ENCODE measurements at places on chromosomes 5 and 9.

- no peak for DNase-seq
Observed at GRCh38 chr5:8845296-8845695, 700.6 kb downstream of the SEMA5A start.

GRCh38 chr9:4781408-4781807 is 11.3 kb upstream of the RCL1 start:
- DNase-seq: no peak

GRCh38 chr5:151757233-151758140 is 944 bp downstream of the ATOX1 start:
- no peak for DNase-seq

DNA sequence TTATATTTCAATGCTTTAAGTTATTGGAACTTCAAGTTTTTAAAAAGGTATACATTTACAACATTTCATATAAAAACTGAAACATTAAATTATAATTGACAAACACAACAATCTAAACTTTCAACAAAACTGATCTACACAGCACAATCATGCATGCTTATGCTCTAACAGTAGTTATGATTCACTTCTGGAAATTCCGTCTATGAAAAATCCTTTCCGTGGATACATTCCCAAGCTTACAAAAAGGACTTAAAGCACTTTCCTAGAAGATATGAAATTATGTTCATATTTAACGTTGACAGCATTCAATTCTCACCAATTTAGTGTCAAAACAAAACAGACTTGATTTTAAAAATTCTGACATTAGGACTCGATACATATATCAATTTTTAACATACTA is 3.7 kb downstream of the HNRNPH1 start:
- DNase-seq: no peak

DNA sequence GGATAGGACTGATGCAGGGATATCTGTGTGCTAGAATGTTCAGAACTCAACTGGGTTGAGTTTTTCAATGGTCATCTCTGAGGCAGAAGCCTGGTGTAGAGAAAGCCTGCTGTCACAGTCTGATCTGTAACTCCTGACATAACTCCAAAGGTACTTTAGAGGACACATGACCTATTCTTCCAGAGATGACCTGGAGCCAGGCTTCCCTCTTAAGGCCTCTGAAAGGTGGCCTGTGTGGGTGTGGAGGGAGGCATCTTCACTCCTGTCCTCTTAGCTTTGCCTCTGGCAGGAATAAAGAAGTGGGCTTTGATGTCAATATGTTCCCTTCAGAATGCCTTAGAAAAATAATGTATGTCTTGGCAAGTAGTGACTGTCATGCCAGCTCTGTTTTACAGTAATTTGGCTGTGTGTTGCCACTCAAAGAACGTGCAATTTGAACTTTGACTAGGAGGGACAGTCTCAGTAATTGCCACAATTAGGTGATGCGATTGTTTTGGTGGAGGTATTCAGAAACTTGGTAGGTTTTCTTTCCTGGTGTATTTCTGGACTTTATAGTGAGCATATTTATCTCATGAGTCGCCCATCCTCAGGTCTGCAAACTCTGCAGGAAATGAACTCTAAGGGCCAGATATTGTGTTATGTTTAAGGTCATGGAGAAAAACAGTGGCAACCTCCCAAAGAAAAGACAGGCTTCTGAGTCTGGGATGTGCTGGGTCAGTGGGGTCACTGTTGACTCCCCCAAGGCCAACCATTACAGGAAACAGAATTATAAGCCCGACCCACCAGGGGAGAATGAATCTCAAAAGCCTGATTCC is 3.2 kb upstream of the C5orf63 start:
- DNase-seq: no peak

- DNase-seq: no peak
Observed at GRCh38 chr9:79885093-79885857, 313.5 kb downstream of the TLE4 start.

- no peak for DNase-seq
Observed at GRCh38 chr9:126088336-126088735, 238.3 kb upstream of the MVB12B start.

GRCh38 chr5:8471581-8471980 is 602.6 kb downstream of the MTRR start:
- no peak for DNase-seq

GRCh38 chr9:137075275-137075775 is 2.0 kb upstream of the UAP1L1 start:
- no peak for DNase-seq

- DNase-seq: no peak
Observed at GRCh38 chr9:111691672-111692329, 30.4 kb downstream of the GNG10 start.

DNA sequence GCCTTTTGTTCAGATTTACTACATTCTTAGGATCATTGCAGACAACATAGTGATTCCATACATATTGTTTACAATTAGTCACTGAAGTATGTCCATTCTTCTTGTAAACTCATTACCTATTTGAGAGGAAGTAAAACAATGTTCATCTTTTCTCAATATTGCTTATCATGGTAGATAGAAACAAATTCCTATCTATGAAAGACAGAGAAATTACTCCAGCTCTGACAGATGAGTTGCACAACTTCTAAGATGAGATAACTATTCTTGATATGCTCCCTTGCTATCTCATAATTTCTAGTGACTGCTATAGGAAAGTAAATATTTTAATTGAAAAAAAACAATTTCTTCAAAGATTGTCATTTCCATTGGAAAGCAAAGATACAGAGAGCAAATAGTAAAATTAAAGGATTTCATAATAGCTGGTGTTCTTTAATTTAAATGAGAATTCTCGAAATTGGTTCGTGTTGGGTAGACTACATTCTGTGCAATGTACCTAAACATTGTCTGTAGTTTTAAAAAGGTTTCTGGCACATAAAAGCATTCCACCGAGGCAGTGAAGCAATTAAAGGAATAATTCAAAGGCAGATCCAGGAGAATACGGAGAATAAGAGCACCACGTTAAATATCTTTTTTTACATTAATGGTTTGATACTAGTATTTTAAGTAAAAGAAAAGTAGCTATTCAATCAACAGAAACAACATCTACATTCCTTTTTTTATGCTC is 1029.1 kb upstream of the ACO1 start:
- DNase-seq: no peak

DNA sequence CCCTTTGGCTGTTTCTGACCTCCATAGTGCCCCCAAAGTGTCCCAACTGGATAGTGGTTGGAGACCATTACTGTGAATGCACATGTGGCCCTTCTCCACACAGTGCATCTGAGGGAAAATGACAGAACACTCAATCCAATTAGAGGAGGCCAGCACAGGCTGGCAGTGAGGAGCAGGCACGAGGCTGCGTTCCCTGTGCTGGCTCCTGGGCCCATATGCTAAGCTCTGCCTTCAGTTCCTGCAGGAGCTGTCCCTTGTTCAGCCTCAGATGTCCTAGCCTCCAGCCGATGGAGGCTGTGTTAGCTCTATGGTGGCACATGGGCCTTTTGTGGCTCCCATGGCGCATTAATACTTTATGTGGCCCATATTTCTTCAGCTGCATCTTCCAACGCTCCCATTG is 35.8 kb downstream of the ALG2 start:
- DNase-seq: no peak

GRCh38 chr9:77848897-77849296 is 182.7 kb downstream of the GNAQ start:
- DNase-seq: no peak

DNA sequence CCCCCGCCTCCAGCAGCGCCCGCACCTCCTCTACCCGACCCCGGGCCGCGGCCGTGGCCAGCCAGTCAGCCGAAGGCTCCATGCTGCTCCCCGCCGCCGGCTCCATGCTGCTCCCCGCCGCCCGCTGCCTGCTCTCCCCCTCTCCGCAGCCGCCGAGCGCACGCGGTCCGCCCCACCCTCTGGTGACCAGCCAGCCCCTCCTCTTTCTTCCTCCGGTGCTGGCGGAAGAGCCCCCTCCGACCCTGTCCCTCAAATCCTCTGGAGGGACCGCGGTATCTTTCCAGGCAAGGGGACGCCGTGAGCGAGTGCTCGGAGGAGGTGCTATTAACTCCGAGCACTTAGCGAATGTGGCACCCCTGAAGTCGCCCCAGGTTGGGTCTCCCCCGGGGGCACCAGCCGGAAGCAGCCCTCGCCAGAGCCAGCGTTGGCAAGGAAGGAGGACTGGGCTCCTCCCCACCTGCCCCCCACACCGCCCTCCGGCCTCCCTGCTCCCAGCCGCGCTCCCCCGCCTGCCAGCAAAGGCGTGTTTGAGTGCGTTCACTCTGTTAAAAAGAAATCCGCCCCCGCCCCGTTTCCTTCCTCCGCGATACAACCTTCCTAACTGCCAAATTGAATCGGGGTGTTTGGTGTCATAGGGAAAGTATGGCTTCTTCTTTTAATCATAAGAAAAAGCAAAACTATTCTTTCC is 19.3 kb downstream of the CDKN2A start:
- DNase-seq: peak; percentile 30

DNA sequence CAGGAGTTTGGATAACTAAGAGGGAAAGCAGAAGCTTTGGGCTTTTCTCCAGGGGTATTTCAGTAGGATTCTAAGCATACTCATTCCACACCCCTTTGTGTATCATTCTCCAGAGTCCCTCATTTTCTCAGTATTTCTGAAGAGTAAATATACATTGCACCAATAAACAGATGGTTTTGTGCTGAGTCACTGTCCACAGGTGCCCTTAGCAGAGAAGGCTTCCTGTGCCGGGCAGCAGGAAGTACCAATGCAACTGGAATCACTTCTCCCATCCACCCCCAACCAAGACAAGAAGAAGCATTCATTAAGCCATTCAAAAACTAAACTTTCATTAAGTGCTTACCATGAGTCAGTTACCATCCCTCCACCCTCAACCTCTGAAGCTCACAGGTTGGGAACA is 3.6 kb upstream of the CCNJL start:
- DNase-seq: no peak

- no peak for DNase-seq
Observed at GRCh38 chr9:34206561-34206960, 27.7 kb downstream of the UBAP1 start.

GRCh38 chr5:31656806-31657205 is 17.9 kb downstream of the PDZD2 start:
- DNase-seq: no peak

GRCh38 chr9:79116041-79116440 is 455.7 kb upstream of the TLE4 start:
- no peak for DNase-seq

- DNase-seq: no peak
Observed at GRCh38 chr5:113378514-113378913, 56.3 kb downstream of the TSSK1B start.
